ENCODE measurements at places on chromosomes 5 and 9. TPM values are rescaled to one million over a fixed set of nuclear protein-coding genes. Genes with fewer than 3 reads are reported as not detected.

- DNase-seq, result no peak
These were observed 82.9 kb downstream of the PIK3R1 start for GRCh38 chr5:68298479-68298878.

- DNase-seq, result no peak
These were observed 66.3 kb upstream of the UNC5A start for GRCh38 chr5:176743868-176744583.

DNA sequence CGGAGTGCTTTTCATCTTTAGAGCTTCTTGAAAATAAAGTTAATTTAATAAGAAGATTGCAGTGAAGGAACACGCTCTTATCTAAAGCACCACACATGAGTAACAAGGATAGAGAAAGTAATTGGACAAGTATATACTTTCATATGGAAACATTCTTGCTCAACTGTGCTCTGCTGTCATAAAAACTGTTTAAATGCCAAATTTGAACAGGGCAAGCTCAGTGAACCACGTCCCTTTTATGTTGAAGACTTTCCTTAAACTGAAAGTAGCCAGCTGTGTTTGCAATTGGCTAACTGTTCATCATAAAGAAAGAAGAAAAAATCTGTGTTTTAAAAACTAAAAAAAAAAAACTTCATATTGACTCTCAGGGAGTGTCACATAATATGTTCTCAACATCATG, 1610.7 kb upstream of the C9orf72 start:
- DNase-seq, result no peak

FREM1 gene
- 7.1 TPM for total RNA-seq

DNA sequence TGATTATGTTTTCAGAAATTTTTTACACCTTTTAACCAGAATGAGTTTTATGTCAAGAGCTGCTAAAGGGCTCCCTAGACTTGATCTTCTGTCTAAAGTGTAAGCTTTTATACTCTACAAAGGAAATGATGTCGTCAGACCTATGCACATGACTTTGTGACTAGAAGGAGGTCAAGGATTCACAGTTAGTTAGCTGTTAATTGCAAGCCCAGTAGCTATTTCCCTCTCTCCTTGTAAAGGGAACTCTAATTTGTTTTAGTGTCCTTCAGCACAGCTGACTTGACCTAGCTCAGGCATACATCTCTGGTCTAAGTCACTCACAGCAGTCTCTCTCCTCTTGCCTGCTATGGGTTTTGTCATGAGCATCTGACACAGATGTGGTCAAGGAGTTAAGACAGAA, 173.5 kb upstream of the NREP start:
- no peak for DNase-seq

- no peak for DNase-seq
These were observed 890 bp downstream of the PIK3R1 start for GRCh38 chr5:68216245-68217046.

ADRB2 gene
- 4.8 TPM for total RNA-seq

AGXT2 gene
- total RNA-seq, result not detected

All from tibial nerve (tissue), 4 donors.